GM13977 (cell line): ENCODE measurements at places on chromosomes 11 and 22.

DNA sequence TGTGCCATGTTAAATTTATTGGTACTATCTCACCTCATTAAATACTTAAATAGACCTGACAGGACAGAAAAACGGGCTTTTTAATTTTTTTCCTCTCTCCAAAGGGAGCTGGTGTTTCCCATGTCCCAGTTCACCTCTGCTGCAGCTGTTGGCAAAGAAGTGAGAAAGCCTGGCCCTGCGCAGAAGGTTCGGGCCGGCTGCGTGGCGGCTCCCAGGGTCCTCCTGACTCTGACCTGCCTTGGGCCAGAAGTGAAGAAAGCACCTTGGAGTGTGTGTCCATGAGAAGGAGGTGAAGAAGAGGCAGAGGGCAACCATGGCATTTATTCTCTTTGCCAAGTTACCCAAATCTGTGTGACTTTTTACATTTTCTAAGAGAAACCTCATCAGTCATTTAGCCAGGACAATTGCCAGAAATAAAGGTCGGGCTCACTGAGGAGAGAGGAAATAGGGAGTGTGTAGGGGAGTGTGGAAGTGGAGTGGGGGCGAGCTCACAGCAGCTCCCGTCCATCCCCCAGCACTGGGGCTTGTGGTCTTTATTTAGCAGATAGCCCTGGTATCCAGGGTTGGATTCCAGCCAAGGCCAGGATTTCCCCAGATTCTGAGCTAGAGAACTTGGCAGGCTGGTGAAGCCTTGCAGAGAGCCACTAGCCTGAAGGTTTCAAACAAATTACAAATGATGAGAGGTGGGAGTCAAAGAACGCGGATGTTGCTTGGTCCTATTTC, 102.4 kb upstream of the CADM1 start:
- DNase-seq: no peak

DNA sequence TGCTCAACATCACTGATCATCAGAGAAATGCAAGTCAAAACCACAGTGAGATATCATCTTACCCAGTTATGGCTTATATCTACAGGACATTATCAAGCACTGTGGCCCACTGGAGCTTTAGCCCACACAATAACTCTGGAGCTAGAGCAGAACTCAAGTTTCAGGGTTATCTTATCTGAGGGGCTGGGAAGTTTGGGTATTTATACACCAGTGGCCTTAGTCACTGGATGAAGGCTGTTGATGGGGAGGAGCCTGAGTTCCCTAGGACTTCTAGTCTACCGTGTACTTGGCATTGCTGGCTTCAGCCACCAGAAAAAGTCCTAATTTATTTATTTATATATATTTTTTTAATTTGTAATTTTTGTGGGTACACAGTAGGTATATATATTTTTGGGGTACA, 19.3 kb downstream of the HSD17B12 start:
- no peak for DNase-seq

GRCh38 chr22:22228921-22229320, 15.7 kb upstream of the VPREB1 start:
- no peak for DNase-seq

DNA sequence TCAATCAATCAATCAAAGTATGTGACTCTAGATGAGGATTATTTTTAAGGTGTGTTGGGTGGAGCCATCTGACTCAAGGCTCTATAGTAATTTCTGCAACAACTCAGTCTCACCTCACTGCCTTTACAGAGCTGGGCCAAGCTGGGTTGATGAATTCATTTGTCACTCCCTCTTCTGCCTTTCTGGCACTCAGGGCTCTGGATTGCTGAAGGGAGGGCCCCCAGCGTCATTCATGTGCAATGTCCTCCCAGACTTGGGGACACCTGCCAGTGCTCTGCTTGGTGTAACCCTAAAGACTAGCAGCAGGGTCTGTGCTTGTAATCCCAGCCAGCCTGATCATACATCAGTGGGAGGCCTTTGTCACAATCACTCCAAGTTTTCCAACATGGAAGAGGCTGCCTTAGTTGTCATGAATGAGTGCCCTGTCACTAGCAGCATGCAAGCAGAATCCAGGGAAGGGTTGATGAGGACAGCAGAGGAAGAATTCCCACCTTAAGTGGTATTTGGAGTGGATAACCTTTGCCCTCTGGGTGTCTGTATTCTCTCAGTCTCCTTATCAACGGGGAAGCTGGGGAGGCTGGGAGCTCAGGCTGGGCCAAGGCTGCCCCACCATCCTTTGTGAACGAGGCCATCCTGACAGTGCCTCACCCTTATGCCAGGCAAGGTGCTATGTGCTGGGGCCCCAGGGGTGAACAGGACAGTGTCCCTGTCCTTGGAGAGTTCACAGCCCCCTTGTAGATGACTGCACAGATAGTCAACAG, 2.0 kb upstream of the TP53I11 start:
- no peak for DNase-seq

DNA sequence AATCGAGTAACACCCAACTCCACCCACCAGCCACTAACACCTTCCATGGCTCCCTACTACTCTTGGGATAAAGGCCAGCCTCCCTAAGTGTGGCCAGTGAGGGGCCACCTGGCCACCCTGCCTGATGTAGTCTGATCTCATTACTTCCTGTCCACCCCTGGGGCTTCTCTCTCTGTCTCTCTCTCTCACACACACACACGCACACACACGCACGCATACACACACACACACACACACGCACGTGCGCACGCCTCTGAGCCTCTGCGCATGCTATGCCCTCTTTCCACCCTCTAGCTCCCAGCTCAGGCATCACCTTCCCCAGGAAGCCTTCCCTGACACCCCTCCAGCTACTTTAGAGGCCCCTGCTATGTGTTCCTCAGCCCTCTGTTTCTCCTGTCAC, 3.9 kb downstream of the MFNG start:
- DNase-seq: no peak

DNA sequence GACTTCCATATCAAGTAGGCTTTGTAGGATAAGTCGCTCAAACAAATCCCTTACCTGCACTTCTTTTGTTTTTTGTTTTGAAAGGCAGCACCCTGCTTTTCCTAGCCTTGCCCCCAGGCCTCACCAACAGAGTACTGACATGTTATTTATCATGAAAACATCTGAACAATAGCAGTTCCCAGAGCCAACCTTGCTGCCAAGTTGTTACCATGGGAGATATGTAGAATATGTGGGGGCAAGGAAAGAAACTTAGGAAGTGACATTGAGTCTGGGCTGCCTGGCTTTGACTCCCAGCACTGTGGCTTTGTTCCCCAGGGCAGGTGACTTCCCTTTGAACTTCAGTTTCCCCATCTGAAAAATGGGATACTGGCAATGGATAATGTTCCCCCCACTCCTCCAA, 53.4 kb upstream of the CRYBB3 start:
- DNase-seq: no peak

DNA sequence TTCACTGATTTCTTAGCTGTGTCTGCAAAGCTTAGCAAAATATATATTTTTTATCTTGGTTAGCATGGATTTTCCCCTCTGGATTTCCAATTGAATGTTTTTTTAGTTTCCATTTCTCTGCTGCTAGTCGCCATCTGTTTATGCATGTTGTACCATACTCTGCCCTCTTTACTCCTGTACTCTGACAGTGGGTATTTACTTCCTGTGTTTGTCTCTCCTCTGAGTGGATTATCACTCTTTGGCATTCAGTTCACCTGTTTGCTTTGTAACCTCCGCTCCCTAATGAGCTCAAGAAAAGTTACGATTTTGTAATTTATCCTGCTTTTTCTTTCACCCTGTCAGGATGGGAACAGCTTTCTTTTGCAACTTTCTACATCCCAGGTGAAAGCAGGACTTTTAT, 59.1 kb downstream of the PDHX start:
- no peak for DNase-seq

DNA sequence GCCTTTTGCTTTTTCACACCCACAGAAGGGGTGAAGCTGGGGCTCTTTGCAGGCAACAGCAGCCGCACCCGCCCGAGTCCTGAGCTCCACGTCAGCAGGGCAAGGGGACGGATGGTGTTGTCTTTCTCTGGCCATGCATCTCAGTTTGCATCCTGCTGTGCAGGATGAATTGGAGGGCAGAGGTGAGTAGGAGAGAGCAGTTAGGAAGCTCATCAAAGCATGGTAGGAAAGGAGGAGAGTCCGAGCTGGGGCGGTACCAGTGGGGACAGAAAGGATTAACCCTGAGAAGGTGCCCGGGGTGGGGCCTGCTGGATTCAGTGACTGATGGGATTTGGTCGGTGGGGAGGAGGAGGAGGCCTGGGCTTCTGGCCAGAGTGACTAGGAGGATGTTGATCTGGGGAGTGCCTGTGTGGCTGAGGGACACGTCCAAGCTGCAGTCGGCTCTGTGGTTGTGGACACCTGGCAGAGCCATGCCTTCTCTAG, 14.6 kb downstream of the FAM83F start:
- no peak for DNase-seq

DNA sequence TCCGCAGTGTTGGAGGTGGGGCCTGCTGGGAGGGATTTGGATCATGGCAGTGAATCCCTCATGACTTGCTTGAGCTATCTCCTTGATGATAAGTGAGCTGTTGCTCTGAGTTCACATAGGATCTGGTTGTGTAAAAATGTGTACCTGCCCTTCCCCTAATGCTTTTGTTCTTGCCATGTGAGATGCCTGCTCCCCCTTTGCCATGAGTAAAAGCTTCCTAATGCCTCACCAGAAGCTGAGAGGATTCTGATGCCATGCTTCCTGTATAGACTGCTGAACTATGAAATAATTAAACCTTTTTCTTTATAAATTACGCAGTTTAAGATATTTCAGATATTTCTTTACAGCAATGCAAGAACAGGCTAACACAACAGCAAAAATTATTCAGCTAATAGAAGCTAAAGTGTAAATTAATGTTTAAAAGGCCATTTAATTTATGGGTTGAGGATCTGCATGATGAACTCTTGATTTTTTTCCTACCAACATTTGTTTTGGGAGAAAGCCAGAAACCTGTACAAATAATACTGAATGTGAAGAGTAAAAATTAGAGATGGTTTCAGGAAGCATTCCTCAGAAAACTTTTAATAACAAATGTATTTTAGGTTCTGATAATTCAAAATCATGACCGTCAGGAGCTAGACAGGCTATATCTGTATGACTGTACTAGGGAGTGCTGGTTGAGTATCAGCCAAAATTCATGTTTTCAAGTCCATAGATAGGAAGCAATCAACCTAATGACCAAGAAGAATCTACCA, 177.5 kb upstream of the GRIA4 start:
- DNase-seq: no peak

DNA sequence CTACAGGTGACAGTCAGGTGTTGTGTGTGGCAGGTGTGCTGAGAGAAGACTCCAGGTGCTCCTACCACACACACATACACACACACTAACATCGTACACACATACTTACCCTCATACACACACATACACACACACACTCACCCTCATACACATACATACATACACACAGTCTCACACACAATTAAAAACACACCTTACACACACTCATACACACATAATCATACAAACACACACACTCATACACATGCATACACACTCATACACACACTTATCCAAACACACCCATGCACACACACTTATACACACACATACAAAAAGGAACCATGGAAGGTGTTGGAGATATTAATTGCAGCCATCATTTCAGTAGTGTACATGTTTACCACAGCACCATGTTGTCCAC, 4.6 kb downstream of the KRTAP5-3 start:
- DNase-seq: no peak

- no peak for DNase-seq
Measured at GRCh38 chr11:134837166-134837886, 425.3 kb upstream of the B3GAT1 start.

GRCh38 chr22:38966380-38966702, 8.9 kb downstream of the APOBEC3A start:
- DNase-seq: no peak

DNA sequence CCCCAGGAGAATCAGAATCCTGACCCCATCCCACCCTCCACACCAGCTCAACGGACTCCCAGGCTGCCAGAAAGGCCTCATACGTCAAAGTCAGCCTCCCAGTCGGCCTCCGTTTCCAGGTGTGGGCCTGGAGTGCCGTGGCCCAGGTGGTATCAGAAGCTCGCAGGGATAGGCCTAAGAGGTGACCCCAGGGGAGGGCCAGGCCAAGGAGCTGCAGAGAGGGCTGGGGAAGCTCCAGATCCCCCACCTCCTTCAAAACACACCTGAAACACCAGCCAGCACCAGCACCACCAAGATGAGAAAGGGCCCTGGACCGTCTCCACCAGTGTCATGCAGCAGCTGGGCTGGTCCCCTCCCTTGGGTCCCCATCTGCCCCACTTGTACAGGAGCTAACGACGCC, 20.3 kb downstream of the ASCL2 start:
- no peak for DNase-seq

- DNase-seq: peak; percentile 92
Measured at GRCh38 chr22:18024276-18024939, at the start of gene MICAL3. Gene MICAL3 (minus strand): TSS chr22:18024561. CDS start chr22:17906812, 117,749 bp downstream.

DNA sequence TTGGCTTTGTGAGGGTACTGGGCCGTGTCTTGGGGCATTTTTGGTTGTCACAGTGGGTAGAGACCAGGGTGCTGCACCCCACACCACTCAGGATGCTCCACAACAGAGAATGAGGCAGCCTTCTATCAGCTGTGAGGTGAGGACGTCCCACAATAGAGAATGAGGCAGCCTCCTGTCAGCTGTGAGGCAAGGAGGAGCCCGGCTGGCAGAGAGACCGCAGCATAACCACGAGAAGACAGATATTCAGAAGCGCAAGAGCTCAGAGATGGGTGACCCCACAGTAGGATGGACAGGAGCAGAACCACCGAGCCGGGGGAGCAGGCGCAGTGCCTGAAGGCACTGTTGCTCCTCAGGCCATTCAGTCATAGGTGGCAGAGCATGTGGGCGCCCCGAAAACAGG, 47.6 kb downstream of the AP2A2 start:
- DNase-seq: no peak

DNA sequence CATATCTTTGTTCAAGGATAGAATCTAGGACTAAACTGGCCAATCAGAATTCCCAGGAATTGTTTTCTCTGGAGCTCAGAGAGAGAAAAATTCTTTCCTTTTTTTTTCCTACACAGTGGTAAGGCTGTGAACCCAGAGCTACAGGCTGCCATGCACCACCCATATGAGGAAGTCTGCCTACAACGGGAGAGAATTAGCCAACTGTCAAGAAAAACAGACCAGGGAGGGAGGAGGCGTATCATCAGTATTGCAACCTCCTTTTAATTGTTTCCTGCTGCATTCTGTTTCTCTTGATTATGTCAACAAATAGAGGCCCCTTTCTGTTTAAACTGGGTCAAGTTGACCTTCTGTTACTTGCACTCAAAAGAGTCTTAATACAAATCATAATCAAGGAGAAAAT, 176.5 kb upstream of the UBASH3B start:
- DNase-seq: no peak

DNA sequence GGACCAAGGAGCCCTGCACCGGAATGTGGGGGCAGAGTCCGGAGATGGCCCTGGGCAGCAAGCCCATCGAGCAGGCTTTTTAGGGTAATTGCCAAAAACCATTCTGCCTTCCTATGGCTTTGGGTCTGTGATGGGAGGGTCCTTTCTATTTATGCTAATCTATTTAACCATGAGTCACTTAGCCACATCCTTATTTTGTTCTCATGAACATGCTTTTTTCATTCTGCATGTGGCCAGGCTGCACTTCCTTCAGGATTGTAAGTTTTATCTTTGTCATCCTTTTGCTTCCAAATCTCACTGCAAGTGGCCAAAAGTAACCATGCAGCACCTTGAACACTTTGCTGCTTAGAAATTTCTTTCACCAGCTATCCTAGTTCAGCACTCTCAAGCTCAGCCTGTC, 88.3 kb downstream of the EFCAB6 start:
- DNase-seq: no peak
